Activated CD4-positive, alpha-beta T cell treated with anti-CD3 and anti-CD28 coated beads, Interleukin-2, amount 50 U/mL, for 1 hour (primary cell): ENCODE measurements at places on chromosomes 7 and 10.

GRCh38 chr10:90378524-90379076 is 479.2 kb downstream of the HTR7 start:
- no peak for DNase-seq

DNA sequence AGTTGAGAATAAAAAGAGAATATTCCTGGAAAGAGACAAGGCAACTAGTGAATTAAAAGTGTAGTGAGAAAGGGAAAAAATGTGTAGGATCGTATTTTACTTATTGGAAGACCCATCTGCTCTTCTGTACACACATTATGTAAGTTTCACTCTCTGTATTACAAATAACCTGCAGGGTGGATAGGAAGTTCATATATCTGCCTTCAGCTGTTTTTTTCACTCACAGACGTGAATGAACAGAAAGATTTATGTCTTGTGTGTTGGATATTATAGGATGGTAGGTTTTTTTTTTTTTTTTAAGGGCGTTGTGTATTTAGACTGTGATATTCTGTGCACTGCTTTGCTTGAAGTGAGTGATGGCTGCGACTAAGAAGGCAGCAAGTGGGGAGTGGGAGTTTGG is 266.5 kb downstream of the AUTS2 start:
- no peak for DNase-seq

GRCh38 chr7:13279854-13280435 is 592.5 kb downstream of the ARL4A start:
- DNase-seq: no peak

- no peak for DNase-seq
These were observed 48.4 kb upstream of the BTRC start for GRCh38 chr10:101305320-101306241.

GRCh38 chr7:68892236-68892635 is 706.0 kb upstream of the AUTS2 start:
- DNase-seq: no peak

DNA sequence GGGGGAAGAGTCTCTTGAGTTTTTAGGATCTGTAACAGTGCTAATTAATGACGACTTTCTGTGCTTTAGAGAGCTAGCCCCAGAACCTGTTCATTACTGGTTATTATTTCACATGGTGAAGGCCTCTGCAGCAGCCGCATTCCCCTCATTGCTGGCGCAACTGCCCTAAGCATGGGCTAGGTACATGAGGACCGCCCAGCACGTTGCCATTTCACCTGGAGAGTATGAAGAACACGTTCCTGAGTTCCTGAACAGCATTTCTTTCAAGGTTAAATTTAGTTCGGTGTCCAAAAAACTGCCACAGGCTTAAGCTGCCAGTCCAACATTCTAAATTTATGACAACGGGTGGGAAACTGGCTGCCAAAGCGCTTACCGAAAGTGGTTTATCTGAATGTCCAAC is 177.0 kb downstream of the DNAH11 start:
- DNase-seq: no peak

GRCh38 chr7:25288556-25289307 is 60.4 kb upstream of the NPVF start:
- DNase-seq: no peak

DNA sequence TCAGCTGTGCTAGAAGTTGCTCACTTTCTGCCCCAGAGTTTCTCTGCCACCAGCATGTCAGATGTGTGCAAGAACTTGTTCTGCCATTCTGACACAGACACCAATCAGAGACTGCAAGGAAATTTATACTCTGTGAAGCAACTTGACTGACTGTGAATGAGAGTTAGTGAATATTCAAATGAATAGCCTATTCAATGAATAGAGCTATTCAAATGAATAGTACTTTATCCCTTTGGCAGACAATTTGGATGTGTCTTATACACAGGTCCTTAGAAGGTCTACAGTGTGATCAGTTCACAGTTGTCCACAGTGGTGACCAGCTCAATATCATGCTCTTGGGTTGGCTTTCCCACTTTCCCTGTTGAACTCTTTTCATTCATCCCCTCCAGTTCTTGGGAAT is 138.1 kb downstream of the MACC1 start:
- no peak for DNase-seq

GRCh38 chr10:62460393-62460792 is 86.2 kb downstream of the ZNF365 start:
- no peak for DNase-seq

GRCh38 chr10:126075009-126075408 is 178.6 kb downstream of the FANK1 start:
- DNase-seq: no peak

DNA sequence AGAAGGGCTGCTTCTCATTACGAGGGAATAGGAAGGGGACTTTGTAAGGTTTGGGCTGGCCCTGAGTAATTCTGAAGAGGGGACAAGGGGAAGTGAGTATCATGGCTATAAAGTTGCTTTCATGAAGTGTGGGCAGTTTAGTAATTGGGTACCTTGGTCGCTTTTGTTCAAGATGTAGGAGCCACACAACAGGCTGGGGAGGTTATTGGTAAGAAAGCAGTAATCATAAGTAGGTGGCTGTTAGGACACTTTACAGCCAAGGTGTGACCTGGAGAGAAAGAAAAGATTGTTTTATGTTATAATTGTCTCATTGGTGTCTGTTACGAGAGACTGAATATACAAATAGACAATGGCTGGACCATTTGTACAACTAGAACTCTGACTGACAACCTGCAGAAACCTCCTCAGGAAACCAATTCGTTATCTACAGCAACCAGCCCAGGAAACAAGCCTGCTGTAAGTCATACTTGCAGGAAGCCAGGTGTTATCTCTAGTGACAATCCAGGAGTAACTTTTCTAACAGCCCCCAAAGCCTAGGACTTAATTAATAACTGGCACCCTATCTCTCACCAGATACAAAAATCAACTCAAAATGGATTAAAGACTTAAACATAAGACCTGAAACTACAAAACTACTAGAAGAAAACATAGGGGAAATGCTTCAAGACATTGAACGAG is 5.0 kb upstream of the CCM2 start:
- no peak for DNase-seq

- DNase-seq: no peak
These were observed 135.0 kb upstream of the PRPS1L1 start for GRCh38 chr7:18162657-18163056.

DNA sequence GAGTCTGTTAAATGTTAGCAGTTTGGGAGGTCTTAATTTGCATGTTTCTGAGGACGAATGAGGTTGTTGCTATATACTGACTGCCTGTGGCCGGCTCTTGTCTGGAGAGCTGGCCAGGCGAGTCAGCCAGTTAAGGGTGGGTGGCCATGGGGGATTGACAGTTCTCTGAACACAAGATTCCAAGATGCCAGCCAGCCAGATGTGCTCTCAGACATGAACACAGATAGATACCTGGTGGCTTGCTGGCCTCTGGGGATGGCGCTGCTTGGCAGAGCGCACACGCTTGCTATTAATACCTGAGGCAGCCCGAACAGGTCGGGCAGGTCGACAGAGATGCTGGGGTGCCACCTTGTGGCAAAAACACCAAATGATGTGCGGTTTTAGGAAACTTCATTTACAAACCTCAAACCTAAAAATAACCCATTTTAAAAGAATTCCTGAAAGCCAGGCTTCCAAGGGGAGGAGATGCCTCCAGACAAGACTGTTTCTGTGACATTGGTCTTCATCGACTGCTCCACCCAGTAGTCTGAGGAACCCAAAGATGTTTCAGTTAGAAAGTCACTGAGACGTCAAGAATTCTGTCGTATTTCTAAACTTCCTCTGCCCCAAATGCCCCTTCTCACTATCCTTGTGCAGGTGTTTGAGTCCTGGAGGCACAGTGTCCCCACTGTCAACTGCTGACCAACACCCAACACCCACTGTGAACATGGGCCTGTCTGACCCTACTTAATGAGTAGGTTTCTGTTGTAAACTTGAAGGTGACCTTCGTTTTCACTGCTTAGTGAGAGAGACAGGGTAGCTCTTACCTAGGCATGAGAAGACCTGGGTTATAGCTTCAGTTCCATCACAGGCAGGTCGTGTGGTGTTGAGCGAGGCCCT is 123.4 kb downstream of the NT5C2 start:
- DNase-seq: peak; percentile 74

DNA sequence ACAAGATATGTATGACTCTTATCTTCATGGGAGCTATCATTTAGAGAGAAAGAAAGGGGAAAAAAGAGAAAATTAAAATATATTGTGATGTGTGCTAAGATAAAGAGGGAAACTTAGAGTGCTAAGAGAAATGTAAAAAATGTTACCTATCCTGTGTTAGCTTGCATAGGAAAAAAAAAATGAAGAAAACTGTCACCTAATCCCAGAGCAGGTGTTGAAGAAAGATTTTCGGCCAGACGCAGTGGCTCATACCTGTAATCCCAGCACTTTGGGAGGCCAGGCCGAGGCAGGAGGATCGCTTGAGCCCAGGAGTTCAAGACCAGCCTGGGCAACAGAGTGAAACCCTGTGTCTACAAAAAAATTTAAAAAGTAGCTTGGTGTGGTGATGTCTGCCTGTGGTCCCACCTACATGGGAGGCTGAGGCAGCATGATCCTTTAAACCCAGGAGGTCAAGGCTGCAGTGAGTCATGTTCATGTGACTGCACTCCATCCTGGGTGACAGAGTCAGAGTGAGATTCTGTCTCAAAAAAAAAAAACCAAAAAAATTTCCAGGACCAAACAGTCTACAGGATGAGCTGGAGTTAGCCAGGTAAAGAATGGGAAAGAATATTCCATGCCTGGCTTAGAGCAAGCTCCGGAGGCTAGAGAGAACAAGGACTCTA is 2.4 kb upstream of the MKLN1 start:
- no peak for DNase-seq

DNA sequence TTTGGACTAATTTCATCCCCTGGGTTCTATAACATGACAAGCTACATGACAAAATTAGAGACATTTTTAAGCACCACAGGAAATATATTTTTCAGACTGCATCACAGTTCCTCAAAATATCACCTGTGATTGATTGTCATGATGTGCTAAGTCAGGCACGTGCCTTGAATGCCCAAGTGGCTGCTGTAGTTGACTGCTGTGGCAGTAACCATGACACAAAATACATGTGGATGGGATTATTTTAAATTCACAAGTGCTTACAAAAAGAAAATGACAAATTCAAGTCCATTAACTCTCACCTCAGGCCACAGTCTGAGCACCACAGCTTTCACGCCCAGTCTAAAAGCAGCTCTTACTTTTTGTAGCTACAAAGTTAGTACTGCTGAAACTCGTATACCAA is 45.5 kb downstream of the TNPO3 start:
- DNase-seq: no peak

DNA sequence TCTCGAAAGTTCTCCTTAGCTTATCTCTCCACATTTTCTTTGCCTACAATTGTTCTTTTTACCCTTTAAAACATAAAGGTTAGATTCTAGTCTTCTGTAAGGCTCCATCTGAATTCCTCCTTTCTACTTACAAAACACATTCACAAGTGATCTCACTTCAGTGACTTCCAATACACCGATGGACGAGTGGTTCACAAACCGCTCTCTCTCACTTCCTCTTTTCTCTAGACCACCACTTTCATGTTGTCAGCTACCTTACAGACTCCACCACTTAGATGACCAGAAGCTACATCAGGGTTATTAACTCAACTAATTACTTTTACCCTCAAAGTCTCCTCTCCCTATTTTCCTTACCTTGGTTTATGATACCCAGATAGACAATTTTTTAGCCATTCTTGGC is 11.8 kb downstream of the MET start:
- no peak for DNase-seq

DNA sequence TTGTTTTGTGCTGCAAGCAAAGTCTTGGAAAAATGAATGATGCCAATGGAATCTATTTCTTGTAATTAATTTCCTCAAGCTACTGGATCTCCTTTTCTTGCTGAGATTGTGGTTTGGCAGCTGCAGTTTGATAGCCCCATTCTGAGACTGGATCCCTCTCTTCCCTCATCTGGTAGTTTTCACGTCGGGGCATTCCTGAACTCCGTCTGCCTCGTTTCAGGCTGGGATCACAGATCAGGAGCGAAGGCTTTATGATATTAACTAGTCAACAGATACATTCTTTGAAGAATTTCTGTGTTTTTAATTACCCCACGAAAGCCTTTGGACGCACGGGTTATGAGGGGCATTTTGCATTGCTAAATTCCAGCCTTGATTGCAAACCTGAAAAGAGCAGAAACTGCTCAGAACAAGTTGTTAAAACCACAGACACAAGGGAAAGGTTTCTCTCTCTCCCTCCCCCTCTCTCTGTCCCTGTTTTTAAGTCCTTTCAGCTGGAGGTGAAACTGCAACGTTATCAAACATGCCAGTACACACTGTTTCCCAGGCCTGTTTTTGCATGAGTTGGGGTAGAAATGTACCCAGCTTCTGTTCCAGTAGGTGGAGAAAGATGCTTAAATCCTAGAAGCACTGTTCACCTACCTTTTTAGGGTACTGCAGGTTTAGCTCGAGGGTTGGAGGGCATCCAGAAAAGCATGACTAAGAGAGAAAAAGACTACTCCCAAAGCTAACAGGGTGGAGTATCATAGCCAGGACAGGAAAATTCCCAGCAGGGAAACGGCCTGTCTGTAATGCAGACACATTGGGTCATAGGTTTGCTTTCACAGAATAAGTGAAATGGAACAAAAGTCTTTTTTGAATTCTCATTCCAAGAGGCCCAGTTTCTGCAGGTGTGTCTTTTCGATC is 124.3 kb downstream of the CUX1 start:
- no peak for DNase-seq

GRCh38 chr7:80883154-80884025 is 35.5 kb downstream of the SEMA3C start:
- DNase-seq: no peak

DNA sequence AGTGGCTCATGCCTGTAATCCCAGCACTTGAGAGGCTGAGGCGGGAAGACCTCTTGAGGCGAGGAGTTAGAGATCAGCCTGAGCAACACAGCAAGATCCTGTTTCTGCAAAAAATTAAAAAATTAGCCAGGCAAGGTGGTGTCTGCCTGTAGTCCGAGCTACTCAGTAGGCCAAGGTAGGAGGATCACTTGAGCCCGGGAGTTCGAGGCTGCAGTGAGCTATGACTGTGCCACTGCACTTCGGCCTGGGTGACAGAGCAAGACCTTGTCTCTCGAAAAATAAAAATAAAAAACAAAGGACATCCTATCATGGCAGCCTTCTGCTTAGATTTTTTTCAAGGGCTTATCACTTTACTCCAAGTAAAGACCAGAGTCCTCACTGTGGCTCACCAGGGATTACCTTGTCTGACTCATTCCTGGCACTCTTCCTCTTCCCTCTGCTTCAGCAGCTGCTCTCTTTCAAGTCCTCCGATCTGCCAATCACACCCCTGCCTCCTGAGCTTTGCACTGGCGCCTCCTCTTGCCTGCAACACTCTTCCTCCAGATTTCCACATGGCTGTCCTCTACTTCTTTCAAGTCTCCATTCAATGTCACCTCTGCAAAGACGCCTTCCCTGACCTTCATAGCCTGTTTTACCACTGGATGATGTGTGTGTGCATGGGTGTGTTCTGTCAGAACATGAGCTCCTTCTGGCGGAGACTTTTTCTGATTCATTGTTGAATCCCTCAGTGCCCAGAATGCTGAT is 7.7 kb downstream of the PRTFDC1 start:
- no peak for DNase-seq

GRCh38 chr10:65675236-65675635 is 1250.6 kb upstream of the LRRTM3 start:
- no peak for DNase-seq

GRCh38 chr7:22725585-22725984 is 1.4 kb upstream of the IL6 start:
- no peak for DNase-seq
